Lower lobe of right lung (tissue), 2 donors: ENCODE measurements at places on chromosomes 4 and X. TPM values are rescaled to one million over a fixed set of nuclear protein-coding genes. Genes with fewer than 3 reads are reported as not detected.

Gene ZDHHC9
- 36.1 TPM for total RNA-seq

Gene SHROOM3
- 62.0 TPM for total RNA-seq

Gene HELQ
- total RNA-seq = 18.8 TPM

Gene CFAP299
- total RNA-seq = 5.1 TPM

DNA sequence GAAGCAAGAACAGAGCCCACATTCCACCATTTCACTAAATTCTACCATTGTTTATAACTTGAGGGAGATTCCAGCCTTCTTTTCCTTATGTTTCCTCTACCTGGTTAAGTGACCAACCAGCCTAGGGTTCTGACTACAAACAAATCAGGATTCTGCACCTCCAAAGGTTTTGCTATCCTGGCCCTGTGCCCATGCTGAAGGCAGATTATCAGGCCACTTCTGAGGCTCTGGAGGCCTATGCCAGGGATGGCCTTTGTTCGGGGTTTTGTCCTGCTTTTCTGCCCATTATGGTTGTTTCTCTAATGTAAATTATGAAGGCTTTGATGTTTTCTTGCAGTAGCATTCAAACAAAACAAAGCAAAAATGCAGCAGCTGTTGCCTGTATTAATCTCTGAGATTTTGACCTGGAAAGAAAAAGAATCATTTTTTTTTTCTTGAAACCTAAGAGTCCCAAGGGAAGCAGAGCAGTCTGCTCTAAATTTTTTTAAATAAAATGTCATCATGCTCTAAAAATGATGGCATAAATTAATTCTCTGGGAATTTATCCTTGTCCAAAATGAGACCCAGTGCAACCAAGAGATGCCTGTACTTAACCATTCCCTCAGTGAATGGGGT is 55.6 kb downstream of the RNF150 start:
- no peak for DNase-seq

GRCh38 chrX:13471269-13471668 is 98.1 kb upstream of the EGFL6 start:
- DNase-seq = no peak

GRCh38 chrX:41963348-41963747 is 40.0 kb upstream of the CASK start:
- no peak for DNase-seq

DNA sequence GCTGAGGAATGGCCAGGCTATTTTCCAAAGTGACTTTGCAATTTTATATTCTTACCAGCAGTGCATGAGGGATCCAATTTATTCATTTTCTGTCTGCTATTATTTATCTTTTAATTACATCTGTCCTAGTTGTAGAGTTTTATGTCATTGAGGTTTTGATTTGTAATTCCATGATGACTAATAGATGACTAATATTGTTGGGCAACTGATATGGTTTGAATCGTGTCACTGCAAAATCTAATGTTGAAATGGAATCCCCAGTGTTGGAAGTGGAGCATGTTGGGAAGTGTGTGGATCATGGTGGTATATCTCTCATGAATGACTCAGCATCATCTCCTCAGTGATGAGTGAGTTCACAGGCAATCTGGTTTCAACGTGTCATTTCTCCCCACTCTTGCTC is 201.5 kb downstream of the TBX22 start:
- no peak for DNase-seq
